ENCODE measurements at places on chromosomes 7 and 10.
A peak's percentile ranks its signal among the peaks of the same experiment; 100 is the strongest.

- no peak for DNase-seq
Observed at GRCh38 chr7:150586785-150587152, 19.6 kb downstream of the GIMAP4 start.

GRCh38 chr7:101386558-101387231 is 24.0 kb downstream of the COL26A1 start:
- no peak for DNase-seq

- no peak for DNase-seq
Observed at GRCh38 chr10:112000466-112000865, 183.1 kb downstream of the GPAM start.

GRCh38 chr10:1102416-1102815 is 46.2 kb downstream of the WDR37 start:
- DNase-seq: no peak

GRCh38 chr7:50657341-50657873 is 92.2 kb upstream of the DDC start:
- no peak for DNase-seq

DNA sequence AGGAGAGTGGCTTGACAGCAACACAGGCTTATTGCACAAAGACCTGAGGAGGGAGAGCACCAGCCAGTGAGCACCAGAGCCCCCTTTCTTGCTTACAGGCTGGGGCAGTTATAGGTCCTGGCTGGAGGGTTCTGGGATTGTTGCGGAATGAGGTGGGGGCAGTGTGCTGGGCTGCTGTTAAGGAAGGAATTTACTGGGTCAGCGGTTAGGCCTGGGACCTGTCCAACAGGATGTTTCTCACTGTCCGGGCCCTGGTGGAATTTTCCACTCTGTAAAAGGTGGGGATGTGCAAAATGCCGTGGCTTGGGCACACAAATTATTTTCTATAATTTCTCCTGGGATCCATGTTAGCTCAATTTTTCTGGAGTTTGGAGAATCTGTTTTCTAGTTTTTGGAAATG is 757.3 kb downstream of the TYW1 start:
- no peak for DNase-seq

DNA sequence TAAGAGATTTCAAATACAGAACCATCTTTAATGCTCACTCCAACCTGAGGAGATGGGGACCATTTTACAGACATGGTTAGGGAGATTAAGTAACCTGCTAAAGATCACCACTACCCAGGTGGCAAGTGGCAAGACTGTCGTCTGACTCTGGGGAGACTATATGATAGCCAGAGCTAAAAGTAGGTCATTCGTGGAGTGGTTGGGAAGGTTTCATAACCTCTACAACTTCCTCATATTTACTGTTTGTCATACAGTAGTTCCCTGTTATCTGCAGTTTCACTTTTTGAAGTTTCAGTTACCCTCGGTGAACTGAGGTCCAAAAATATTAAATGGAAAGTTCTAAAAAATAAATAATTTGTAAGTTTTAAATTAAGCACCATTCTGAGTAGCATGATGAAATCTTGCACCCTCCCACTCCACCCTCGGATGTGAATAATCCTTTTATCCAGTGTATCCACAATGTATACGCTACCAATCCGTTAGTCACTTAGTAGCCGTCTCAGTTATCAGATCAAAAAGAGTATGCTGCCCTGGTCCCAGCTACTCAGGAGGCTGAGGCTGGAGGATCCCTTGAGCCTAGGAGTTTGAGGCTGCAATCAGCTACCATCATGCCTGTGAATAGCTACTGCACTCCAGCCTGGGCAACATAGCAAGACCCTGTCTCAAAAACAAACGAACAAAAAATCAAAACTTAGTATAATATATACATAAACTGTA is 14.9 kb upstream of the LGI1 start:
- no peak for DNase-seq

GRCh38 chr7:81186691-81187090 is 267.8 kb upstream of the SEMA3C start:
- DNase-seq: no peak

- no peak for DNase-seq
Observed at GRCh38 chr10:30047430-30047829, 12.0 kb downstream of the JCAD start.

- DNase-seq: no peak
Observed at GRCh38 chr10:132904181-132904813, 38.1 kb downstream of the CFAP46 start.

DNA sequence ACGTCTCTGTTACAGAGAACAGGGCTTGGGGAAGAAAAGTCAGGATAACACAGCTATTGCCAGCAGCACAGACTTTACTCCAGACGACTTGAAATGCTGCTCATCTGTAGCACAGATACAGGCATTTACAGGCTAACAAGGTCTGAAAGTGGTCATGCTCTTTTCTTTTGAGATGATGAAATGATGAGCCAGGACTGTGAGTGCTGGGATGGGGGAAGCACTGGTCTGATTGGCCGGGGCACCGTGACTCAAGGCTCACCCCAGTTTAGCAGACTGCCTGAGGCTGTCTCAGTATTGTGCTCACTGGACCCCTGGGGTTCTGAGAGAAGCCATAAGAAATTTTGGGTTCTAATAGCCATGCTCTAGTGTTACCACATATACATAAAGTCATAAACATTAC is 12.4 kb downstream of the SMKR1 start:
- DNase-seq: no peak

DNA sequence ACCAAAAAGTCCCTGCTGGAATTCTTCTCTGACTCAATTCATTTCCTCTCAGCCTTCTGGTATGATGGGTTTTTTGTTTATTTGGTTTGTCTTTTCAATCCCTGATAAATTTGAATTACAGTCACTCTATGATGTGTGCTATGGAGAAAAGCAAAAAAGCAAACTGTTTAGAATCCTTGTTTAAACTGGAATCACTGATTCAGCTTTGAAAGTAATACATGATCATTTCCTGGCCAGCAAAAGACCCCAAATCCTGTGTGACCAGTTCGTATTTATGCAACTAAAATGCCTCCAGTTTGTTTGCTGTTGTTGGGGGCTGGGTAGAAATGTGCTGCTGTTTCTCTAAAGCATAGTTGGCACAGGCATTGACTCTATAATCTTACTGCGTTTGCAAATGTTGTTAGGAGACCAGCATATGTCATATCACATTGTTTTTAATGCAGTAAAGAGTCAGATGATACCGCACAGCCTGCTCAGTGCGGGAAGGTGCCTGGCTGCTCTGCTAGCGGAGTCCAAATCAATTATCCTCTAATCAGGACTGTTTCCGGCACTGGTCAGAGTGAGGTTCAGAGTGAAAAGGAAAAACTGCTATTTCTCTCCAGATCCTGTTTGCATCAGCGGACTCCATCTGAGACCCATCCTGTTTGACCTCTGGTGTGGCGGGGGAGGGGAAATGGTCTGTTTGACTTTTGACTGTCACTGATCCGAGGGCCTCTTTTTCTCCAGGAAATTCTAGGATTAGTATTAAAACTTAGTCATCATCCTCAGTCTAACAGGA is 40.6 kb upstream of the ADD3 start:
- DNase-seq: no peak

DNA sequence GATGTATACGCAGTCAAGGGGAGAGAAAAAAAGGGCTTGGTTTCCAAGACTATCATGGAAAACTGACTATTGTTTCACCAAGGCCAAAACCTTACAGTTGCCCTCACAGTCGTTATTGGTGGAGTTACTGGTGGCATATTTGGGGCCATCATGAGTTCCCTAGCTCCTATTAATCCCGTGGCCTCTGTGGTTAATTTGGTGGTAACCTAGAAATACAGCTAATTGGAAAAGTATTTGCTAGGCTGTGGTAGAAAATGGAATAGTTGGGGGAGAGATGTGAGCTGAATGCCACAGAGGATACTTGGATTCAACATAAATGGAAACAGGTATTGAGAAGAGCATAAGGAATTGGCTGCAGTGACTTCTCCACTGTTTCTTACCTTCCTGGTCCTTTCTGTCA is 450.7 kb downstream of the KCNMA1 start:
- no peak for DNase-seq

DNA sequence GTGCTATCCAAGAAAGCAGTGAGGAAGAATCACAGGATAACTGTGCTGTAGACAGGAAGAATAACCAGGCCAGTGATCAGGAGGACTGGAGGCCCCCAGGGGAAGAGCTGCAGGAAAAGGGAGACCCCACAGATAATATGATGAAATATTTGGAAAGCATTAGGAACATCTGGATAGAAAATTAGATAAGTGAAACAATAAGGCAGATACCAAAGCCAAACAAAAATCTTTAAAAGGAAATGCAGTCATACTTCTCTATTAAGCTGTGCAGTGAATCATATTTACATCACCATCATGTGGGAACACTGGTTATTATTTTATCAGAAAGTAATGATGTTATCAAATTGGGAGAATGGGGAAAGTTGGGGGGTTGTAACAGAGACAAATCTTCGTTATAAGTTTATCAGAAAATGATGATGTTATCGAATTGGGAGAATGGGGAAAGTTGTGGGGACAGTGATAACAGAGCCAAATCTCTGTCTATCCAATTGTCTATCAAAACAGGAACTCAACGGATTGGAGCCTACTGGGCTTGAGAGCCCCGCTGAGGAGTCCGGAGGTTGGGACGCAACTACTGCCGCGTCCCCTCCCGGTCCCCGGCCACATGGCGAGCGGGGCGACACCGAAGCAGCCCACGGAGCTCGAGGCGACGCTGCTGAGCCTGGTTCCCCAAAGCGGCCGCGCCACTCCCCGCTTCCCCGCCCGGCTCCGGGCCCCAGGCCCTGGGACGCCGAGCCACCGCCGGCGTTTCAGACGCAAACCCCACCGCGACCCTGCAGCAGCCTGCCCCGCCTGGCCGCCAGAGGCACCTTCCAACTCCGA is 14.0 kb upstream of the RALA start:
- DNase-seq: peak; percentile 22

DNA sequence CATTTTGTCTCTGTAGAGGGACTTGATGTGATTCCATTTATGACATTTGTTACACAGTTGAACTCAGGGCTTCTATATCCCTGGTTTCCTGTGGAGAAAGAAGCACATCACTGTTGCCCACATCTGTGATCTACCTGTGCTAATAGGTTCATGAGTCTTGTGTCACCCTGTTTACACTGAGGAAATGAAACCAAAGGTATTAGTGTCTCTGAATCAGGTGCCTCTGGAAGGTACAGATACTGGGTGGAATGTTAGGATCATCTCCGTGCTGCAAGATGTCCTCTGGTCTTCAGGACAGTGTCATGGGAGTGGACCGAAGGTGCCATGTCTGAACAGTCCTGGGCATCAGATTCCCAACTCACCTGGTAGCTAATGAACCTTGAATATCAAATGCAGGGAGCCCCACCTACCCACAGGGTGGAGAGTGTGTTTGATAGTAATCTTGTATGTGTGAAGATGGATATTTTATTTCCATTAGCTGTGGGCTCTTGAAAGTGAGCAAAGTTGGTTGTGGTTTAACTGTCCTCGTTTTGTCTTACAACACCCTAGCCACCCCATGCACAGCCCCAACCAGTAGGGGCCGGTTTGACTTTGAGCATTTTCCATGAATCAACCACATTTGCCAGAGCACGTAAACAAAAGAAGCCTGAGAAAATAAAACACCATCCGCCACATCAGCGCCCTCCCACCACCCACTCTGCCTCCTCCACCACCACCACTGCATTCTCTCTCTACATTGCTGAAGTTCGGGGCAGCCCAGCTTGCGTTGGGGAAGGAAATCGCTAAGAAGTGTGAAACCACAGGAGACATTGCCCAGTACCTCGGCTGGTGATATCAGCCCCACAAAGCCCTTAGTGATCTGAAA is 40.7 kb downstream of the TARP start:
- peak; percentile 87 for DNase-seq

DNA sequence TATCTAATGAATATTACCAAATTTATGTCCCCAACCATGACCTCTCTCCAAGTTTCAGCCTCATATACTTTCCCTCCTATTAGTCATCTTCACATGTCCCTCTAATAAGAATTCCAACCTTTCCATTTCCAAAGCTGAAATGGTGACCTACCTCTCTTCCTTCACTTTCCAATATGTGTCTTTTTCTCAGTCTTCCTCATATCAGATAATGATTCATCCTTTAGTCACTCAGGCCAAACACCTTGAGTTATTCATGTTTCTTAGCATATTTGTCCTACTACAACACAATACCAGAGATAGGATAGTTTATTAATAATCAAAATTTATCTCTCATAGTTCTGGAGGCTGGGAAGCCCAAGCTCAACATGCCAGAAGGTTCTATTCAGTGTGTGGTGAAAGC is 318.5 kb upstream of the ZWINT start:
- DNase-seq: no peak

GRCh38 chr7:100675105-100675451 is 1.5 kb downstream of the GNB2 start:
- DNase-seq: peak; percentile 19

DNA sequence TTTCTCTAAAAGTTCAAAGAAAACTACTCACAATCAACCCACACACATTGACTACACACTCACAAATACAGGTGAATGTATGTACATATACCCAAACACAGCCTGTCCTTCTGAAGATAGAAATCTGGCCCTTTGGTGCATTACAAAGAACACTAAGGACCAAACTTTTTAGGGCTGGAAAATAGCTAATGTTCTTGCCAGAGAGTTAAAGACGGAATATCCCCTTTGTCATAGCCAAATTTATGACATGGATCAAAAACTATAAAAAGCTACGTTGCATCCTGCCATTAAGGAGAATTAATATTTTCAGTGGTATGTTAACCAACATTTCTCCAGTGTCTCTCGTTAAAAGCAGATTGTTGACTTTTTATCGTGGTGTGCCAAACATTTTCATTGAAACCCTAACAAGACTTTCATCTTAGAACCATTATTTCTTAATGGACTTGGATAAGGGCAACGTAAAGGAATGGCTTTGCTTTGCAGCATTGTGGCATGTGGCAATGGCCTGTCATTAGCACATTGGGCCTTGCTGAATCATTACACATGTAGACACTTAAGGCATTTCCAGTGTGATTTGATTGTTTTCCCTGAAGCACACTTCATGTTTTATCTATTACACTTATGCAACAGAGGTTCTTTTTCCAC is 150.9 kb upstream of the MEOX2 start:
- no peak for DNase-seq

GRCh38 chr10:43126759-43127424 is 11.4 kb upstream of the CSGALNACT2 start:
- DNase-seq: no peak
